ENCODE measurements at places on chromosomes 13 and 19.

DNA sequence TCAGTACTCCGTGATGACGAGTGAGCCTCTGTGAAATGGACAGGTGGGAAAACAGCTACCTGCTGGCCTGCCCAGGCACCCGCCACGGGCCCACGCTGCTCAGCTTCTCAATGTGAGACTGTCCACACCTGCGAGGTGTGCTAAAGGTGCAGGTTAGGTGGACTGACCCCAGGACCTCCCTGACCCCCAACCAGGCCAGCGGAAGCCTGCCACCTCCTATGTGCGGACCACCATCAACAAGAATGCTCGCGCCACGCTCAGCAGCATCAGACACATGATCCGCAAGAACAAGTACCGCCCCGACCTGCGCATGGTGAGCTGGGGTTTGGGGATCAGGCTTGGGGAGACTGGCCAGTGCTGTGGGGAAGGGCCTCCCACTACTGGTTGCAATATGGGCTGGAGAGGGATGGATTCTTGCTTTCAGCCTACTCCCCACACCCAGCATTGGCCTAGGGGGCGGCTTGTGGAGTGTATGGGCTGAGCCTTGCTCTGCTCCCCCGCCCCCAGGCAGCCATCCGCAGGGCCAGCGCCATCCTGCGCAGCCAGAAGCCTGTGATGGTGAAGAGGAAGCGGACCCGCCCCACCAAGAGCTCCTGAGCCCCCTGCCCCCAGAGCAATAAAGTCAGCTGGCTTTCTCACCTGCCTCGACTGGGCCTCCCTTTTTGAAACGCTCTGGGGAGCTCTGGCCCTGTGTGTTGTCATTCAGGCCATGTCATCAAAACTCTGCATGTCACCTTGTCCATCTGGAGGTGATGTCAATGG is 2.2 kb downstream of the RPL28 start:
- no peak for DNase-seq

- no peak for DNase-seq
Observed at GRCh38 chr13:33723365-33723764, 94.6 kb upstream of the RFC3 start.

DNA sequence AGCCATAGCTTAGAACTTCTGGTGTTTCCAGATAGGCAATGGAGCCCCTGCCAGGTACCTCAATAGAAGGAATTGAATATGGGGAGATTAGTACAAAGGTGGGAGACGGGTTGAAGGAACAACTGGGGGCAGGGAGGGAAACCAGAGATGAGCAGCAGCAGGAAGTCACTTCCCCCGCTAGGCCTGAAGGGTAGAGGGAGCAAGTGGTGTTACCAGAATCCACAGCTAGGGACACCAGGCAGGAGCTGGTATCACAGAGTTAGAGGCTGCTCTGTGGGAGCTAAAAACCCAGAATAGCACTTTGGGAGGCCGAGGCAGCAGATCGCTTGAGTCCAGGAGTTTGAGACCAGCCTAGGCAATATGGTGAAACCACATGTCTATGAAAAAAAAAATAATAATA is 15.3 kb upstream of the HNRNPUL1 start:
- DNase-seq, result no peak

DNA sequence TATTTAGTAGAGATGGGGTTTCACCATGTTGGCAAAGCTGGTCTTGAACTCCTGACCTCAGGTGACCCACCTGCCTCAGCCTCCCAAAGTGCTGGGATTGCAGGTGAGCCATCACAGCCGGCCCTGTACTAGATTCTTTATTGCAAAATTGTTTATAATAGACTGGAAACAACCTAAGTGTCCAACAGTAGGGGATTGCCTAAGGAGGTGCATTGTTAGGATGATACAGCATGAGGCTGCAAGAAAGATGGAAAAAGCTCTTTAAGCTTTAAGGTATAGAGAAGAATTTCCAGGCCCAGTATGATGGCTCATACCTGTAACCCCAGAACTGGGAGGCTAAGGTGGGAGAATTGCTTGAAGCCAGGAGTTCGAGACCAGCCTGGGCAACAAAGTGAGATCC is 8.2 kb downstream of the BCAT2 start:
- no peak for DNase-seq

DNA sequence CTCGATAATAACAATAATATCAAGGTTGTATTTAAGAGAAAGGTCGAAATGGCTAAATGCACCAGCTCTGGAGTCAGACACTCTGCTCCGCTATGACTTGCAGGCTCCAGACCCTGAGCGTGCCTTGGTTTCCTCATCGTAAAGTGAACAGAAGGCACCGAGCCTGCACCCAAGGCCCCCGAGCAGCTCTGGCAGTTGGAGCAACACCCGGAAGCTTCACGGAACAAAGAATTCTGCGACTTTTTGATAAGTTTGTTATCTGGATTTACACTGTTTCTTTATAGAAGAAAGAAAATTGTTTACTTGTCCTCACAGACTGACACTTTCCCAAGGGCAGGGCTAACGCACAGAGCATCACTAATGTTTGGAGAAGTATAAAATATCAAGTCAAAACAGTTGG is 4.4 kb downstream of the GRTP1 start:
- no peak for DNase-seq

GRCh38 chr13:41720839-41721561 is 239.9 kb downstream of the VWA8 start:
- DNase-seq, result no peak

GRCh38 chr19:5138606-5139582 is 170.0 kb downstream of the KDM4B start:
- peak; percentile 21 for DNase-seq

- DNase-seq, result no peak
Observed at GRCh38 chr19:55304980-55305379, 20.2 kb downstream of the TMEM150B start.

DNA sequence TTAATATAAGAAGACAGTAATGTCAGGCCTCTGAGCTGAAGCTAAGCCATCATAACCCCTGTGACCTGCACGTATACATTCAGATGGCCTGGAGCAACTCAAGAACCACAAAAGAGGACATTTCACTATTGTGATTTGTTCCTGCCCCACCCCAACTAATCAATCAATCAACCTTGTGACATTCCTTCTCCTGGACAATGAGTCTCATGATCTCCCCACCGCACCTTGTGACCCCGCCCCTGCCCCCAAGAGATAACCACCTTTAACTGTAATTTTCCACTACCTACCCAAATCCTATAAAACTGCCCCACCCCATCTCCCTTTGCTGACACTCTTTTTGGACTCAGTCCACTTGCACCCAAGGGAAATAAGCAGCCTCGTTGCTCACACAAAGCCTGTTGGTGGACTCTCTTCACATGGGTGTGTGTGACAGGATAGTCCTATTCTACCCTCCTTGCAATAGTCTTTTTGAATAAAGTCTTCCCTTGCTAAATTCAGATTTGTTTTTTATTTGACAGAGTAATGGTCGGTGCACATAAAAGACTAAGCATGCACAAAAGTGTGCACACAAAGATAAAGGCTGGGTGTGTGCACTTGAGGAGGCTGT is 14.0 kb downstream of the CD70 start:
- no peak for DNase-seq

DNA sequence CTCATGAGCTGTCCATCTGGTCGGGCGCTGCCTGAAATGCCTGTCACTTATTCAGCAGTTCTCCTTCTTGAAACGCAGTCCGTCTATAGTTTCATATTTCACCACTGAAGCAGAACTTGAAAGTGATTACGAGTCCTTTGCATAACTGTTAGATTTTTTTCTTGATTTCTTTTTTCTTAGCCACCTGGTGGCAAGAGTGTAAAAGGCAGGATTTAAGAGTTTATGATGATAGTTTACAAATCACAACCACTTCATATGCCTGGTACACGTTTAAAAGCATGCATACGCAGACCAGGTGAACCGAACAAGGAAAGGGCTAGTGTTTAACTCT is 45.8 kb downstream of the GGACT start:
- no peak for DNase-seq

GRCh38 chr13:38661010-38661675 is 25.7 kb upstream of the FREM2 start:
- no peak for DNase-seq

- no peak for DNase-seq
Observed at GRCh38 chr13:24663586-24663985, 16.6 kb upstream of the ATP12A start.

DNA sequence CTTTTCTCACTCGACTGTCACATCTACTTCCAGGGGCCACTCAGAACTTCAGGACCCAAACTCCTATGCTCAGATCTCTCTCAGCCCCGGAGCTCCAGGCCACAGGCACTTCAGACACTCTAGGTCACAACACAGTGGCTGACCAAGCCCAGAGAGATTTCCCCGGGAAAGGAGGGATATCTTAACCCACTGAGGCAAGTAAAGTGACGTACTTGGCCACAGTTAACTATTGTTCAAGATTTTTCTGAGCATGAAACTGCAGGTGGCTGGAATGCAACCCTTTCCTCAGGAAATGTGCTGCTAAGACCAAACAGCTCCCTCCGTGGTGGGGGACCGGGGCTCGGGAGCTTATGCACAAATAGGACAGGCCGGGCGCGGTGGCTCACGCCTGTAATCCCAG is 23.9 kb downstream of the OPA3 start:
- DNase-seq, result no peak

DNA sequence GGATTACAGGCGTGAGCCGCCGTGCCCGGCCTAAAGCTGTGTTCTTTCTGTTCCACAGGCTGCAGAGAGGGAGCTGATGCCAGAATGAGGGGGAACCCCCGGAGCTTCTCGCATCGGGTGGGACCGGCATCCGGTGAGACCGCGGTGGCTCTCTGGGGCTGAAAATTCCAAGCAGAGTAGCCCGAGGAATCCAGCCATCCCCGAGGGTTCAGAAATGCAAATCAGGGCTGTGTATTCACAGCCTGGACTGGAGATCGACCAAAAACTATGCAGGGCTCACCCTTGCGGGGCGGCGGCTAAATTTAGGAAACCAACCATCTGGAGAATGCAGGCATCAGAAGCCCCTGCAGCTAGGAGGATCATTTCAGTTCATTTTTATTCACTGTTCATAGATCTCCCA is 99.2 kb downstream of the GNG7 start:
- no peak for DNase-seq

DNA sequence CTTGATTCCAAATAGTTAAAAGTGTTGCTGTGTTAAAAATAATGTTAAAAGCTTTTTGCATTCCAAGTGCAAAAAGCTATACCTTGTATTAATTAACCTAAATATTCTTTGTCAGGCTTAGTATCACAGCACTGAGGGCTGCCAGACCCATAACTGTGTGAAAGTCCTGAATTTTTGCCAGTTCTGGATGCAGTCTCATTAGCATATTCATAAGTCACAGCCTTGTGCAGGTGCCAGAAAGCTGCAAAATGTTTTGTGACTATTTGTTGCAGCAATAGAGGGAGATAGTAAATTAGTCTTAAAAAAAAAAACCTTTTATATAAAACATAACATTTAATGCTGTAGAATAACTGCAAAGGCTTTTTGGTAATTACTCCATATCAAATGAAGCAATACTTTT is 56.6 kb downstream of the SLITRK1 start:
- DNase-seq, result no peak

- DNase-seq, result no peak
Observed at GRCh38 chr13:109733550-109733949, 52.8 kb downstream of the IRS2 start.

GRCh38 chr19:6138066-6138465 is 2.6 kb downstream of the ACSBG2 start:
- no peak for DNase-seq

DNA sequence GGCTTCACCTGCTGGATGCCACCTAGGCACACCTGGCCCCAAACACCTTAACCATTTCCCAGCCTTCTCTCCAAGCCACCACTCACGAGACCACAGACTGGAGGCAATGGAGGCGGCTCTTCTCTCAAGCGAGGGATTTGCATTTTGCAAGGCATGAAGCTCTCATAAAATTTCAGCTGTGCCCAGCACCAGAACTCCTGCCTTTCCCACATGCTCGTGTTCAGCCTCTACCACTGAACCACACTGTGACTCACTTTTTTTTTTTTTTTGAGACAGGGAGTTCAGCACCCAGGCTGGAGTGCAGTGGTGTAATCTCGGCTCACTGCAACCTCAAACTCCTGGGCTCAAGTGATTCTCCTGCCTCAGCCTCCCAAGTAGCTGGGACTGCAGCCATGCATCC is 10.6 kb downstream of the NANOS3 start:
- DNase-seq, result no peak

- DNase-seq, result no peak
Observed at GRCh38 chr19:40791349-40791748, 7.6 kb upstream of the EGLN2 start.

GRCh38 chr13:42109957-42110356 is 61.5 kb downstream of the DGKH start:
- no peak for DNase-seq

DNA sequence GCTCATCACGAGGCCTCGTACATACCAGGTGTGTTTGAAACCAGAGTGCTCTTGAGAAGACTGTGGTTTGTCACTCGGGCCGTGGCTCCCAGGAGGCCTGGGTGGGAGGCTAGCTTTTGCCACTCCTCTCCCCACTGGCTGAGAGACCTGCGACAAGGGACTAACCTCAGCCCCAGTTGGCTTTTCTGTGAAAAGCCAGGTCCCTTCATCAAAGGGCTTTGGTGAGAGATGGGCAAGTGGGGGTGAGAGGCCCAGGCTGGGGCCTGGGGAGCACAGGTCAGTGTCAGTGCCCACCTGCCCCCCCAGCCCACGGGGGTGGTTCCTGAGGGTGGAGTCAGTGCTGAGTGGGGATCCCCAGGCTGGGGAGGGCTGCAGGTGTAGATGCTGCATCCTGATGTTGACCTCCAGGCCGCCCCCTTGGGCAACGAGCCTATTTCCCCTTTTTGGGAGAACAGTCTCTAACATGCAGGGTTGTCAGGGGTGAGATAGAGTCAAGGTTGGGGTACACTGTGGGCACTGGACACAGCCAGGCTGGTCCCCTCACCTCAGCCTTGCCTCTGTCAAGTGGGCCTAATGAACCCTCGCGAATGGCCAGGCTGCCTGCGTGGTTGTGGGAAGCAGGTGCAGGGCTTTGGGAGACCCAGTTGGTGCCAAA is 661 bp downstream of the KCNJ14 start:
- no peak for DNase-seq

- DNase-seq, result no peak
Observed at GRCh38 chr13:87684850-87685742, 13.9 kb downstream of the SLITRK5 start.

DNA sequence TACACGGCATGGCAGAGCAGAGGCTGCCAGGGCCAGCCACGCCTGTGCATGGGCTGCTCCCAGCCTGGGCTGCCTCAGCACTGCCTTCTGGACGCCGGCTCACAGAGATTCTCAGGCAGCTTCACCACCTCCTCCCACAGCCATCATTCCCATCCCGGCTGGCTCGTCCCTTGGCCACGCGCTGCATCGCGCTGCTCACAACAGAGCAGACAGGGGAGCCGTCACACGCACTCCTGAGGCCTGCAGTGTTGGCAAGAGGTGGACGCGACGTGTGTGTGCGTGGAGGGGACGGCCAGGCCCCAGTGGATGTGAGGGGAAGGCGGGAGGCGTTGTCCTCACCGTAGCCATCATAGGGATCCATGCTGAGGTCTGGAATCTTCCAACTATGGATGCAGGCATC is 7.6 kb upstream of the PRKD2 start:
- no peak for DNase-seq

- DNase-seq, result no peak
Observed at GRCh38 chr19:1214299-1214861, 8.8 kb downstream of the STK11 start.

- DNase-seq, result no peak
Observed at GRCh38 chr13:23146006-23146405, 34.8 kb upstream of the SGCG start.

All from activated naive CD4-positive, alpha-beta T cell (primary cell).